Myocyte (in vitro differentiated cells): ENCODE measurements at places on chromosomes 11 and 22. TPM values are rescaled to one million over a fixed set of nuclear protein-coding genes. Genes with fewer than 3 reads are reported as not detected.

The SLC22A8 gene
- total RNA-seq = not detected in 2 replicates

The TRIM51 gene
- total RNA-seq = not detected in 2 replicates

The CNIH2 gene
- total RNA-seq = 1.3 and 1.9 TPM in 2 replicates

The GTSE1 gene
- total RNA-seq = 0.35 and 0.47 TPM in 2 replicates

The CD3G gene
- total RNA-seq = not detected in 2 replicates

The RAG1 gene
- total RNA-seq = 2.6 and 5.6 TPM in 2 replicates

The SCGB2A2 gene
- not detected in 2 replicates for total RNA-seq

The MMP27 gene
- not detected in 2 replicates for total RNA-seq

The BDNF gene
- 2.8 and 4.5 TPM in 2 replicates for total RNA-seq

The GLYATL1 gene
- total RNA-seq = not detected in 2 replicates

The NCAM1 gene
- 536 and 591 TPM in 2 replicates for total RNA-seq

The LZTR1 gene
- 51.8 and 54.3 TPM in 2 replicates for total RNA-seq

The TUB gene
- total RNA-seq = 15.5 and 29.3 TPM in 2 replicates

The MUC6 gene
- total RNA-seq = not detected in 2 replicates

The CRYBA4 gene
- total RNA-seq = not detected in 2 replicates

The TLCD5 gene
- total RNA-seq = 17.7 and 24.2 TPM in 2 replicates

The CRYBB1 gene
- not detected in 2 replicates for total RNA-seq

The ADM2 gene
- total RNA-seq = 0.67 and 1.6 TPM in 2 replicates

The GPR83 gene
- total RNA-seq = 0.05 TPM in 1 of 2 replicates, not detected in the other

The PRRG4 gene
- total RNA-seq = 0.08 and 0.21 TPM in 2 replicates

The LMO1 gene
- total RNA-seq = not detected in 2 replicates

The NRGN gene
- total RNA-seq = not detected in 2 replicates

The RHOD gene
- total RNA-seq = 0.32 and 0.88 TPM in 2 replicates

The MS4A6E gene
- not detected in 2 replicates for total RNA-seq

The MEN1 gene
- 10.5 and 13.7 TPM in 2 replicates for total RNA-seq

The TNRC6B gene
- total RNA-seq = 27.4 and 34.7 TPM in 2 replicates

The RASD2 gene
- total RNA-seq = 0.36 and 0.45 TPM in 2 replicates

The SLC25A18 gene
- total RNA-seq = 1.2 TPM in 1 of 2 replicates, not detected in the other

The C11orf91 gene
- not detected in 2 replicates for total RNA-seq

The RHOG gene
- 20.2 and 22.4 TPM in 2 replicates for total RNA-seq

The SAA4 gene
- not detected in 2 replicates for total RNA-seq

The MUC5B gene
- not detected in 2 replicates for total RNA-seq

The PDE2A gene
- 18.6 and 35.3 TPM in 2 replicates for total RNA-seq

The LINC01488 gene
- not detected in 2 replicates for total RNA-seq

The NRXN2 gene
- 16.3 and 40.8 TPM in 2 replicates for total RNA-seq

The MS4A3 gene
- total RNA-seq = not detected in 2 replicates

The OR56A1 gene
- 0.05 TPM in 1 of 2 replicates, not detected in the other for total RNA-seq

The OR4P4 gene
- total RNA-seq = not detected in 2 replicates

The LRRC32 gene
- total RNA-seq = 0.16 and 2.0 TPM in 2 replicates

The OR56A5 gene
- total RNA-seq = not detected in 2 replicates

The DCHS1 gene
- 0.73 and 0.78 TPM in 2 replicates for total RNA-seq

The CLTCL1 gene
- total RNA-seq = 33.7 and 46.2 TPM in 2 replicates
